ENCODE measurements at places on chromosomes 13 and 19.

DNA sequence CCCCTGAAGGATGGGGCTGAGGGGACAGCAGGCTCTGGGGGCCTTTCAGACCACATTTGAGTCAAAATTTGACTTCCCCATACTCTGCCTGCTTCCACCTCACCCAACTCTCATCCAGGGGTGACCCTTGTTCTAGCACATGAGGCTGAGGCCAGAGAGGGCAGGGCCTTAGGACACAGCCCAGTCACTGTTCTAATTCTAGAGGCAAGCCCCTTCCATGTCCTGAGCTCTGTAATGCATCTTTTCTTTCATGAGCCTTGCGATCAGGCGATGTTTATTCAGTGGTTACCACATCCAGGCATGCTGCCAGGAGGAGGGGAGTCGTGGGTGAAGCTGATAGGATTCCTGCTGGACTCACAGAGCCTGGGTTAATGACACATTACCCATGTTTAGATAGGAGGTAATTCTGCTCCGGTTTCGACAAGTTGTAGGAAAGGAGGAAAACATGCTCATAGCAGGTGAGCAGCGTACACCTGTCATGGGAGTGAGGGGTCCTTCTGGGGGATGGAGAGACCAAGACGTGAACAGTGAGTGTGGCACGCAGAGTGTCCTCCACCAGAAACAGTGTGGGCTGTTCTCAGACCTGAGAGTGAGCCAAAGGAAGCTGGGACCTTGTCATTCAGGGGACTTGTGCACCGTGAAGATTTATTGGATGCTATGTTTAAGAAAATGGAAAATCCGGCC lies 9.3 kb downstream of the RPS9 start:
- peak; percentile 93 for DNase-seq

DNA sequence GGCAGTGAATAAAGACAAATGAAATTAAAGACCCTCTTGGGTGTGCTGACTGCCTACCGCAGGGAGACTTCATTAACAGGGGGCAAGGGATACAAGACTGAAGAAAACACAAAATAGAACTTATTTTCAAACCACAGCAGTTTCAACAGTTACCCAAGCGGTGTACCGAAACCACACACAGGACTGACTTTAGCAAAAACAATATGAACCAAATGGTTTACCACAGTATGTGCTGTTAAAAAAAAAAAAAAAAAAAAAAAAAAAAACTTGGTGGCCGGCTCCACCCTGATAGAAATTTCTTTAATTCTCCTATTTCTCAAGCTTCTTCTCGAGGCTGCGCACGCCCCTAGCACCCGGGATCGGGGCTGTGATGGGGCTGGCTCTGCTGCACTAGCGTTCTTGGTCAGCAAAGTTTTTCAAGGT lies 42.6 kb downstream of the KLF2 start:
- no peak for DNase-seq

- DNase-seq, result no peak
Measured at GRCh38 chr19:42498169-42498757, 30.0 kb downstream of the CEACAM1 start.

GRCh38 chr13:84590663-84591062 lies 708.4 kb upstream of the SLITRK1 start:
- no peak for DNase-seq

DNA sequence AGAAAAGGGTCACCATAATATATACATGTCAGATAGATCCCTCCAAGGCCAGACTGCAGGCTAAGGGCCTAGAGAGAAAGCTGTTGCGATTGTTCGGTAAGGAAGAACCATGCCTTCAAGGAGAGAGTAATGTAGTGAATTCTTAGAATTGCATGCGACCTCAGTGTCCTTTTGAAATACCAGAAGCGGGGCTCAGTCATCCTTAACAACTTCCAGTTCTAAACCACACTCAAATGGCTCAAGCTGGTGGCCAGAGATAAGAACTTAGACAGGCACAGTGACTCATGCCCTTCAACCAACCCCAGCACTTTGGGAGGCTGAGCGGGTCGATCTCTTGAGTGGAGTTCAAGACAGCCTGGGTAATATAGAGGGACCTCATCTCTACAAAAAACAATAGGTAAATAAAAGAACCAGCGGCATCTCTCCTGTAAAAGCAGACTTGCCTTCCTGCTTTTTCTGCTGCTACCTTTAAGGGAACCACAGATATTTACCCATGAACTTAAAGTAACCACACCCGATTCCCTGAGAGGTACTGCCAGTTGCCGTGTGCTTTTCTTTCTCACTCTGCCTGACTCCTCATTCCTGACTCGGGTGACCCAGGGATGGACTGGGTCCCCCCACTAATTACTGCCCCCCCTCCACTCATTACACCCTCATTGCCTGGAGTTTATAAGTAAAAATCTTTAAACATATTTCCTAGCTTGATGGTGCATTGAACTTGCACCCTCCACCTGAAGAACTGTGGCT lies 15.4 kb upstream of the SIGLEC6 start:
- DNase-seq, result no peak

- no peak for DNase-seq
Measured at GRCh38 chr13:73061876-73062275, 3.1 kb downstream of the KLF5 start.

- DNase-seq, result no peak
Measured at GRCh38 chr13:42036711-42037110, 11.7 kb upstream of the DGKH start.

Measured in AG09319 (cell line).